ENCODE measurements at places on chromosomes 7 and 10.

GRCh38 chr10:99765672-99766301 is 16.7 kb upstream of the ABCC2 start:
- DNase-seq: no peak

- no peak for DNase-seq
Observed at GRCh38 chr10:66378117-66378876, 547.5 kb upstream of the LRRTM3 start.

DNA sequence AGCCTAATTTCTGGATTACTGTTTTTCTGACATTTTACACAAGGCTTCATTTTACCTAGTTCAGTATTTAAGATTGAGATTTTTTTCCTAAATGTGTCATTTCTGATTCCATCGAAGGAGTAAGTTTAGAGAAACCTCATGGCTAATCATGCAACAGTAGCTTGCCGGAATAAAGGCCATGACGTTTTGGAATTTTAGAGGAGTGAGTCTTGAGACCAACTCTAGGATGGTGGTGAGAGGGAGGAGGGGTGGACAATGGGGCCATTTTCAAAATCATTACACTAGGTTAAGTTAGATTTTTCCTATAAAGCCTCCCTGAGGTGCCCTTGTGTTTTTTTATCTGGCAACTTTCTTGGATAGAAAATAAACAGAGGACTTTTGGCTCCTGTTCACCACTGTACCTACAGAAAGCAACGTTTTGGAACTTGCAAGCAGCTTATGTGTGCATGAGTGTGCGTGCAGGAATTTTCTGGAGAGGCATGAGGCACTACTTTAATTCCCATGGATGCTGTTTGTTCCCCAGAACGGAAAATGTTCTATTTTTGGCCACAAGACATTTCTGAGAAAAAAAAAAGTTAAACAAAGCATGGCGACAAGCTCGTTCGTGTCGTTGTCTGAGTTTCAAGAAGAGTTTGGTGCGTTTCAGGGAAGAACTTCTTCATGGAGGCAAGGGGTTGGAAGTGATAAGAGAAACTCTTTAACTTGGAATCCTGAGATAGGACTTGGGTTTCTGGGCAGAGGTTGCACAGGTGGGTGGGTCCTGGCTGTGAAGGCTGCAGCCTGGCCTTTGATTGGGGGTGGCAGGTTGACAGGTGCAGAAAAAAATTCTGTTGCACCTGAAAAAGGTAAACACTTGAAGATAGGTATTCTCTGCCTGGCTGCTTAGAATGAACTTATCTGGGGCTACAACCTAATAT is 178.1 kb downstream of the PTEN start:
- DNase-seq: peak; percentile 42

DNA sequence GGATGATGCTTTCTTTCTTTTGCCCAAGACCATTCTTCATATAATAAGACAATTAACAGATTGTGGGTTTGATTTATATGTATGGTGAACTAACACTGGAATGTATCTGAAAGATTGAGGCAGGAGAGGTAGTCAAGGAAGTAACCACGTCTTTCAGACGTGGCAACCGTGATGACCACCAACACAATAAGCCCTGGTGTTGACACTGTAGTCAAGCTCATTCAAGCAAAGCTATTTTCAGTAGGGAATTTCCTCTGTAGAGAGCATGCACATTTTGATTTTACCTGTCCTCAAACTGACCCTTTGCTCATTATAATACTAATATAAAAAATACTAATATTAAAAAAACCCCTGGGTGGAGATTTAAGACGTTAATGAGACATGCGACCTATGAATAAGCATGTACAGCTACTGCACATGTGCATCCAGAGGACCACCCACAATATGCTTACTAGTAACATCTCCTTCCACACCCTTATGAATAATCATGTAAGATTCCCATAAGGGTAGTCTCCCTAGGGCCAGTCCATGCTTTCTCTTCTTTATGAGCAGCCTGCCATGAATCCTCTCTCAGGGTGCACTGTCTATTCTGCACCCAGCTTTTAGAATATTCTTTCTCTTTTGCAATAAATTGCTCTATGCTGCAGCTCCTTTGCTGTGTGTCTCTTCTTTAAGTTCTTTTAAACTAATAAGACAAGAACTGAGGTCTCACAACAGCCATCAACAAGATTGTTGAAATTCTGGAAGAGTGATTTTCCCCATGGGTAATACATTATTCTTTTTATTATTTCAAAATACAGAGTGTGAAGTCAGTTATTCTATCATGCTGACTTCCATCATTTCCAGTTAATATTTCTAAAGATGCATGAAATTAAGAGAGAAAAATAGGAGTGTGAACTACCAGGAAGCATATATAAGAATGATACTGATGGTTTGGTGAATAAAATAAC is 151.3 kb upstream of the NPVF start:
- no peak for DNase-seq

DNA sequence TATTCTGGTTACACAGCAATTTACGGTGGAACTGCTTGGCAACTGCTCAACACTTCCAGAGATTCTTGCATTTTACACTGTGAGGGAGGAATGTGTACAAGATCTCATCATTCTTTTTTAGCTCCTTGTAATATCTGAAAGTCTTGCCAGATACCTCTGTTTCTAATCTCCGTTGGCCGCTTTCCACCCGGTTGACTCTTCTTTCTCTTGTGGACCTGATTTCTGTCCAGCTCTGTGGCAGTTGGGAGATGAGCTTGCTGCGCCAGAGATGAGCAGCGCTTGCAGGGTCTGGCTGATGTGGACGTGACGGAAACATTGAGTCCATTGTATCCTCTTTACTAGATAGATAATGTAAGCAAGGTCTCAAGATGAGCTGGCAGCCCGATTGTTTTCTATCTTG is 27.6 kb downstream of the SPAG6 start:
- peak; percentile 32 for DNase-seq

GRCh38 chr10:29279779-29280487 is 8.9 kb upstream of the LYZL1 start:
- DNase-seq: no peak

- peak; percentile 94 for DNase-seq
Observed at GRCh38 chr7:22726907-22727713, at the start of gene IL6. TSS of gene IL6 (plus strand) at chr7:22727200. CDS start at chr7:22727263, 63 bp downstream.

DNA sequence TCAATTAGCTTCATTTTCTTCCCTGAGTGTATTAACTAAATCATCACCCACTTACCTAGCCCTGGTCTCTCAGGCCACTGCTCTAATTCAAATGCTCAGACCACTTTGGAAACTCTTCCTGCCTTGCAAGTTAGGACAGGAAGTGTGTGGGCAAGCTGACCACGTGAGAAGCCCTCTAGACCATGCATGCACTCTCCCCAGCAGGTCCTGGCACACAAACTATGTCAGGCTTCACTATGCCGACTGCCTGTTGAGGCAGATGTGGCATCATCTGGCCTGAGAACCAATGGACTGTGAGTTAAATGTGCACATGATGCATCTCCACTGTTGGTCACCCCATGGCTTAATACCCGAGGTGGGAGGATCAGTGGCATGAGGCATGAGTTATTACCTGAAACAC is 439.6 kb downstream of the GRID1 start:
- no peak for DNase-seq

DNA sequence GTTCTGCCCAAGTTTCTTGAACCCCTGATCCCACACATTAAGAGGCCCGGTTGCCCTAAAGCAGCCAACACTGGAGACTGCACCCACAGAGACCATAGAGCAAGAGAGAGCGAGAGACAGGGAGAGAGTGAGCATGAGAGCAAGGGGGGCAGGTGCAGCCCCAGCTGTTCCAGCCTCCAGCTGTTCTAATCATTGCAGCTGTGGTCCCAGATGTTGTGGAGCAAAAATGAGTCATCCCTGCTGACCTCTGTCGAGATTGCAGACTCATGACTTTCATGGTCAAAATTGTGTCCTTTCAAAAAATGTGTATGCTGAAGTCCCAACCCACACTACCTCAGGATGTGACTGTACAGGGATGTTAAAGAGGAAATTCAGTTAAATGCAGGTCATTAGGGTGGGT is 143.9 kb upstream of the FRMD4A start:
- peak; percentile 82 for DNase-seq

DNA sequence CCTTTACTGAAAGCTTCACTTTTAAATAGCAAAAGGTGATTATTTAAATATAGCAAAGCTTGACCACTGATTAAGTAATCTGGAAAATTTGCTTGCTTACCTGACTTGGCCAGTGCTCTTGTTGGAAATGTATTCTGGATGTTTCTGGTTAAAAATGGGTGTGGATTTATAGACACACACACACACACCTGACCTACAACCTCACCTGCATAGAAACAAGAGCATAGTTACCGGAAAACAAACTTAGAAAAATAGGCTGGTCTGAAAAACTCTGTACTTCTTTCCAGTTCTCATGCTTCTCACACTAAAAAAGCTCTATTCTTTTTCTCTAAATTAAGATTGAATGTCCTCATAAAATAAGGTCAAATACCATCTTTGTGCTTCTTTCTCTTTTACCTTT is at the start of gene AGR3:
TSS of gene AGR3 (minus strand) at position 140 of the 400 bp plus-strand sequence. CDS start 3,365 bp downstream, outside the sequence.
- peak; percentile 52 for DNase-seq

DNA sequence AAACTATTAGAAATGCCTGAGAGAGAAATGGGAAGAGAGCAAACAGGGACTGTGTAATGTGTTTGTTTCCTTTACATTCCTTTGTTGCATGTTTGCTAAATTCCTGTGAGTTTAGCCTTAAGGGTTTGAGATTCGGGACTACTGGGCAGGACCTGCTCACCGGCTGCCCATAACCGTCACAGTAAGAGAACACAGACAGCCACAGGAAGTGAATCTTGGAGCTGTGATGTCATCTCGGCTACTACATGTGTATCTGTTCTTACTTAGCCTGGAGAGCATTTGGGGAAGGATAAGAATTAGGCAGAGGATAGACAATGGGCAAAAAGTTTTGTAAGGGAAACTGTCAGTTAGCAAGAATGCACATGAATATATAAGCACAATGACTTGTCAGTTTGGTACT is 485.1 kb upstream of the KLF6 start:
- DNase-seq: peak; percentile 67

GRCh38 chr10:94500063-94500462 is 45.5 kb upstream of the HELLS start:
- no peak for DNase-seq

DNA sequence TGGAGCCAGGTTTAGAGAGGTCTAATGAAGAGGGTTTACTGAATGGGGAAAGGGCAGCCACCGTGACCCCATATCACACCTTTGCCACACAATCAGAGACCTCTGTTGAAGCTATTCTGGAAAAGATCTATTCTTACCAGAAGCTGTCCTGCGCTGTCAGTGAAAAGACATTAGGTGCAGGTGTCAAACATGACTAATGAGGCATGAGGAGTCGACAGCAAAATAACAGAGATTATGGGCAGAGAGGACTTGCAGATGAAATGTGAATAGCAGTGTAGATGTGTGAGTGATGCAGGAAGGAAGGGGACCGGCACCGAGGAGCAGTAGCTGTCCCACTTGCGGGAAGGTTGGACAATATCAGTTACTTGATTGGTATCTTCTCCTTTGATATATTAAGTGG is 627.7 kb upstream of the GALNT17 start:
- no peak for DNase-seq

- DNase-seq: no peak
Observed at GRCh38 chr10:94363251-94363565, 469 bp upstream of the NOC3L start.

GRCh38 chr7:112307506-112307905 is 101.0 kb downstream of the ZNF277 start:
- DNase-seq: no peak

DNA sequence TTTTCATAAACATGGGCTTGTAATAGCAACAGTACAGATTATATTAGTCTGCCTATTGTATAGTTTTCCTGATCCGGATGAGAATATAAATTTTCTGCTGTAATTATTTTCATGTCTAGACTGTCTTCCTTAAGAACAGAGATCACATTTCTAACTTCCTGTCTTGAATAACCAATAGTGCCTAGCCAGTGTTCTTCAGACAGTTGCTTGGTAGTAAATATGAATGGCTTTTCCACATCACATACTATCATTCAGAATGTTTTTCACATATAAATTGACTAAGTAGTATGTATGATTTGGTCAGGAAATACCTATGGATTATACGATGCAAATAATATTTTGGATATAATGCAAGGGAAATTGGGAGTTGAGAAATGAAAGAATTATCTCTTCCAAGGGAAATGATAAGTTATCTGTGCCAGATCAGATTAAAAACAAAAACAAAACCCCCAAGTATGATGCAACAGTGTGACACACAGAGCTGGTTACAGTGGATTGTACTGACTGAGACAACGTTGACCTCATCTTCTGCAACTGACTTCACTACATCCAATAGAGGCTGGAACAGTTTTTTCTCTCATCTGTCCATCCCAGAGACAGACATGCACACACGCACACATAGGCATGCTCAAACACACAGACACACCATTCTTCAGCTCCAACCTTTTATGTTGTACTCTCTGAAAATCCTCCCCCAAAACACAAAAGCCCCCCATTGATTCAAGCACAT is 16.4 kb downstream of the ITGA8 start:
- no peak for DNase-seq

- peak; percentile 52 for DNase-seq
Observed at GRCh38 chr10:132527339-132528063, 10.1 kb upstream of the INPP5A start.

DNA sequence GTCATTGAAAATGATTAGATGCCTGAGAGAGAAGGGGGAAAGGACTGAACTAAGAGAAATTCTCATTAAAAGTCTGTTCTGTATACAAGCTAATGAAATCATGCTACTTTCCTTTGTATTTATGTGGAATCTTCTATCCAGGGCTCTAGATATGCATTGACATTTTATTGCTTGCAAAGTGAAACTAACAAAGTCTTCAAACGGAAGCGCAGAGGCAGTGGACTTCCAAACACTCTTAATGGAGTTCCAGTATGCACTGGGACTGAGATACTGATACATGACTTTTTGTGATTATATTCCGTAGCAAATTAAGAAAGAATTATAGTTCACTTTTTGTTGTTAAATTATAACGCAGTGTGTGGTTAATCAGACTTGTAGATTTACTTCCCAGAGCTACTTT is 166.8 kb upstream of the TBX20 start:
- no peak for DNase-seq

DNA sequence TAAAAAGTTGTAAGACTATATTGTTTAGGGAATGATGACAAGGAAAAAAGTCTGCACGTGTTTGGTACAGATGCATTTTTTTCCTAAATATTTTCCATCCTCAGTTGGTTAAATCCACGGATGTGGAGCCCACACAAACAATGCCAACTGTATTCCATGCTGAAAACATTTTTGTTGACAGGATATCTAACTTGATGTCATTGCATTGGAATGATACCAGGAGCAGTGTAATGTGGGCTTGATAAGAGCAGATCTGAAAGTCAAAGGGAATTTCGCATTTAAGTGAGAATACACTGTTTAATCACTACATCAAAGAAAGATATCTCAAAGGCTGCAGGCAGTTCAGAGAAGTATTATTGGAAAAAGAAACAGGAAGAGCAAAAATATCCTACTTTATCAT is 49.5 kb upstream of the TMEM140 start:
- DNase-seq: no peak

GRCh38 chr7:77823787-77824186 is 25.2 kb downstream of the PHTF2 start:
- DNase-seq: no peak

Data from tongue (tissue), 3 donors.